Activated T-helper 9 cell treated with anti-CD3 and anti-CD28 coated beads, Interleukin-2, amount 50 U/mL, for 16 hours (primary cell): ENCODE measurements at places on chromosomes 3 and 15.

GRCh38 chr15:91444656-91445055, 344.6 kb downstream of the SV2B start:
- DNase-seq, result no peak

- DNase-seq, result no peak
These were observed 106.8 kb downstream of the MBNL1 start for GRCh38 chr3:152375546-152375945.

- no peak for DNase-seq
These were observed 848.8 kb upstream of the GBE1 start for GRCh38 chr3:82610236-82610635.

GRCh38 chr3:123833398-123833785, 50.7 kb downstream of the MYLK start:
- no peak for DNase-seq

- no peak for DNase-seq
These were observed 213.2 kb upstream of the ARRDC4 start for GRCh38 chr15:97747342-97747741.

DNA sequence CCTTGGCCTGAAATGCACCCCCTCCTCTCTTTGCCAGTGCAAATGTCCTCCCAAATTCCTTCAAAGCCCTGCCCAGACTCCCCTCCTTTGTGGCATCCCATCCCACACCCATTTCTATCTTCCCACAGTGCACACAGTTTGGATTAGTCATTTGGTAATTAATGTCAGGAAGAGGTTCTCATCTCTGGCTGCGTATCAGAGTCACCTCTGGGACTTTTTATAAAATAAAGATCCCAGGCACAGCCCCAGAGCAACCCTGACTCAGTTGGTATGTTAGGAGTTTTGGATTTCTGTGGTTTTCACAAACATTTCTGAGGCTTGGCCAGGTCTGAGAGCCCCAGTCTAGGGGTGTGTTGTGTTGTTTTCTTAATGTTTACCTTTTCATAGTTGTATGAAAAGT, 41.6 kb downstream of the C3orf20 start:
- DNase-seq, result no peak

- DNase-seq, result no peak
These were observed 9.8 kb upstream of the RPP14 start for GRCh38 chr3:58296269-58296668.

- no peak for DNase-seq
These were observed 247.0 kb downstream of the STXBP5L start for GRCh38 chr3:121155028-121155427.

GRCh38 chr3:48897460-48898376, 964 bp downstream of the SLC25A20 start:
- no peak for DNase-seq

GRCh38 chr15:80783260-80783659, 4.1 kb downstream of the CEMIP start:
- no peak for DNase-seq

DNA sequence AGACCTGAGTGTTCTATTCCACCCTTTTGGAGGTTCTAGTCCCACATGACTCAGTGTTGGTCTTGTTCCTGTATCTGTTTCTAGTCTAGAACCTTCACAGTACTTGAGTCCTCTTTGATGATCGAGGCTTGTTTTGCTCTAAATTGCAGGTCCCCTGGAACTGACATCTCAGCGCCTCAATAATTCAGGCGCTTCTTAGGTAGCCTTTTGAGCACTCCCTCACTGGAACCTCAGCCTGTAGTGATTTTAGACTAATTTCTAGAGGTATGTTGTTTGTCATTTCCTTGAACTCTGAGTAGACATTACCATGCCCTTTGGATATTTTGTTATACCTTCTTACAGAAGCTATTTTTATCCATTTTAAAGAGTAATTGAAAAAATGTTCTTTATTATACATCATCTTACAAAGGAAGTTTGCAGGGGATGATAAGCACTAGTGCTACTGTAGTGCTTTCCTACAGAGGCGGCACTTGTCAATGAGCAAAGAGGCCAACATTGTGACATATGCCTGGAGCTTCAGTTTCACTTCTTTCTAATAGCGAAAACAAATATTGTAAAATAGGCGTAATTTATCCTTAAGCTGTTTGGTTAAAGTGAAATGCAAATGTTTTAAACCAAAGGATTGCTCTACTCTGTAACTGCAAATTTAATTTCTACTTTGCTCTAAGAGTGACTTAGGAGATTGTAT, 75.7 kb downstream of the EFL1 start:
- no peak for DNase-seq

- no peak for DNase-seq
These were observed 130.9 kb downstream of the IL1RAP start for GRCh38 chr3:190644766-190645165.

GRCh38 chr3:171393032-171393744, 67.0 kb downstream of the TNIK start:
- no peak for DNase-seq

GRCh38 chr3:2921903-2922302, 188.3 kb downstream of the IL5RA start:
- DNase-seq, result no peak

DNA sequence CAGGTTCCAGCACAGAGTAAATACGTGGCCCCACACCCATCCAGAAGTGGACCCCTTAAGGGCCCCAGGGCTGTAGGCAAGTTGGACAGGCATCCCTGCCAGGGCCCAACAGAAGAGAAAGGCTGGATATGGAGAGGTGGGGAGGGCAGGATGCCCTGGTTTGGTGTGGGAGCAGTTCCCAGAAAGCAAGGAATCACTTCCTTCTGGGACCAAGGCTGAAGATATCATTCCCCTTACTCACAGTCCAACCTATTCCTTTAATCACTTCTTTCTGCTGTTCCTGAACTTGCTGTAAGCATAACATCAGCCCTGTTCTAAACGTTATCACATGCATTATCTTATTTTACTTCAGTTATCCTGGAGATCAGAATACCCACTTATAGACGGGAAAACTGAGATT, 6.1 kb upstream of the MESP2 start:
- no peak for DNase-seq

DNA sequence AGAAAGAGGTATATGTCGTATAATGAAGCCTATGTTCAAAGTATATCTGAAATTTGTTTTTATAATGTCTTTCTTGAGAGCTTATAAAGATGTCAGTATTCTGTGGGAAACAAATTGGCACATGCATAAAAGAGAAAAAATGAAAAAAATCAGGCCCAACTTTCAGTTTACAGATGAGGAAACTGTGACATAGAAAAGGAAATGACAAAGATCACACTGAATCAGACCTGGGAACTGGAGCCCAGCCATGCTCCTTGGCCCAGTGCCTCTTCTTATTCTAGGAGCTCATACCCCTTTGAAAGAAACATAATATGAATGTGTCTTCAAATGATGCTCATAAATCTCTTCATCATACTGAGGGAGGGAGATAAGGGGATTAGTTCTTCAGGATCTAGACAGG, 48.4 kb downstream of the TMEM44 start:
- DNase-seq, result no peak

DNA sequence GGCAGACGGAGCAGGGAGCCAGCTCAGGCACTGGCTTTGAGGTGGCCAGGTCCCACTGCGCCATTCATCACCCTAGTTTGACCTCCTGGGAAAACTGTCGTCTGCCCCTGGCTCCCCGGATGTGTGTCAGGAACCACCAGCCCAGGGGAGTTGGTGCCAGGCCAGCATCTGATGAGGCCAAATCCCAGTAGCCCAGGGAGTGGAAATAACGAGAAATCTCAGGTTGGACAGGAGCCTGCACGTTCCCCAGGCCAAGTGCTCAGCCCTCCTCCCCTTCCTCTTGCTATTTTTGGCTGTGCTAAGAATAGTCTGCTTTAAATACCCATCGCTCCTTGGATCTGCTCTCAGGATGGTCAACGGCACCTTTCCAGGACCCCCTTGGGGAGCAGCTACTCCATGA, 93.1 kb upstream of the RPL32 start:
- DNase-seq, result no peak

DNA sequence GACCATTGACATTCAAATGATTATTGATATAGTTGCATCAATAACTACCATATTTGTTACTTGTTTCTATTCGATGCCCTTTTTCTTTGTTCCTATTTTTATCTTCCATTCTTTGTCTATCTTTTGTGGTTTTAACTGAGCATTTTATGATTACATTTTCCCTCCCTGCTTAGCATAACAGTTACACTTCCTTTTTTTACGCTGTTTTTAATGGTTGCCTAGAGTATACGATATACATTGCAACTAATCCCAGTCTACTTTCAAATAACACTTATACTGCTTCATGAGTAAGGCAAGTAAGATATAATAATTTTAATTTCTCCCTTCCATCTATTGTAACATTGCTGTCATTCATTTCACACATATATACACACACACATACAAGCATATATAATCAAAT, 26.3 kb downstream of the COL6A6 start:
- no peak for DNase-seq

- DNase-seq, result no peak
These were observed 299.8 kb upstream of the GOLIM4 start for GRCh38 chr3:168395551-168395950.

DNA sequence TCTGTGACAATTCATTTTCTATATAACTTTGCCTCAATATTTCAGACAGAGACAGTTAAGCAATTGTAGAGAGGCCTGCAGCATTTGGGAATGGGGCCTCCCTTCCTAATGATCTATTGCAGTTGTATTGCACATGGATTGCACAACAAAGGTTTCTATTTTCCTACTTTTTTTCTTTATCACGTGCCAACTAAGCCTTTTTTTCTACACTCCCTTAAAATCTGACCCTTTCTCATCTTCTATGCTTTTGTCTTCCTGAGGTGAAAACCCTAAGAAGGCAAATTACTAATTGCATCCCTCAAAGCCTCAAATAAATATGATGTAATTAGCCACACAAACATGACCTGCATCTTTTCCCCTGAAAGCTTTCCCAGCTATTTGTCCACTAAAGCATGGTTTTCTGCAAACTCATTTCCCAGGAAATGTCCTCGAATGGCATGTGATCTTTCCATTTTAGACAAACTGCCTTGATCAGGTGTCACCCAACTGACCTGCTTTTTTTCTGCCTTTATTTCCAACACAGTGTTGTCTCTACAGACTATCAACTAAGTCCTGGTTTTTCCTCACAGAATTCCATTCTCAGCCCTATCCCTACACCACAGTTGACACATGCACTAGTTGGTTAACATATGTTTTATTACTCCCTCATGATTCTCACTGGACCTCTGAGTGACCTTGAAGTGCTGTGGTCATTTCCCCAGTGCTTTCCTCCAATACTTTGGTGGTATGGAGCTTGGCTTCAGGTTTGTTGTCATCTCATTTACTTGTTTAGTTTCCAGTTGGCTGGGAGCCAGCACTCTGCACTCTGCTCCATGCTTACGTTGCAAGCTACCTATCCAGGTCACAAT, 31.9 kb upstream of the TSC22D2 start:
- DNase-seq, result no peak

DNA sequence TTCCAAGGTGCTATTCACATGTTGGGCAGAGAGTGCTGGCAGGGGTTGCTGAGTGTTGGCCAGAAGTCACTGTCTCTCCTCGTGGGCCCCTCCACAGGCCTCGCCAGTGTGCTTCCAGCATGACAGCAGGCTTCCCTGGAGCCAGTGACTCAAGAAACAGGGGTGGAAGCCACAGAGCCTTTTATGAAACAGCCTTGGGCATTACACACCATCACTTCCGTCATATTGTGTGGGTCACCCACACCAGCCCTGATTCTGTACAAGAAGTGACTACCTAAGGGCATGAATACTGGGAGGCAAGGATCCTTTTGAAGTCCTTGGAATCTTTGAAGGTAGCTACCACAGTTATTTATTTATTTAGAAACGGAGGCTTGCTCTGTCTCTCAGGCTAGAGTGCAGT, 177.6 kb upstream of the UBE3A start:
- no peak for DNase-seq

DNA sequence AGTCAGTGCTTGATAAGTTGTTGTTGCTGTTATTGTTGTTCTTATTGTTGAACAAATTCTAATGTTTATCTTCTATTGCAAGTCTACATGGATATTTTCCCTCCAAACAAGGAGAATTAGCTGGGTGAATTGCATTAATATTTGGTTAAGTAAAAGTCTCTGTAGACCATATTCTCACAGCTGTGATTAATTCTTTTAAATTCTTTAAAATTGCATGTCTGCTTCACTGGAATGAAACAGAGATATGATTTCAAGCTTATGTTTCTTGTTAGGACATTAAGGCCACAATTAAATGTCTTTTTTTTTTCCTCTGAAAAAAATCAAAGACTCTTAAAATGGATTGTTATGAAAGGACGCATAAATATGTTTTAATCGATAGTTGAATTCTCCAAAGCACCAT, 153.4 kb downstream of the EBLN2 start:
- no peak for DNase-seq

DNA sequence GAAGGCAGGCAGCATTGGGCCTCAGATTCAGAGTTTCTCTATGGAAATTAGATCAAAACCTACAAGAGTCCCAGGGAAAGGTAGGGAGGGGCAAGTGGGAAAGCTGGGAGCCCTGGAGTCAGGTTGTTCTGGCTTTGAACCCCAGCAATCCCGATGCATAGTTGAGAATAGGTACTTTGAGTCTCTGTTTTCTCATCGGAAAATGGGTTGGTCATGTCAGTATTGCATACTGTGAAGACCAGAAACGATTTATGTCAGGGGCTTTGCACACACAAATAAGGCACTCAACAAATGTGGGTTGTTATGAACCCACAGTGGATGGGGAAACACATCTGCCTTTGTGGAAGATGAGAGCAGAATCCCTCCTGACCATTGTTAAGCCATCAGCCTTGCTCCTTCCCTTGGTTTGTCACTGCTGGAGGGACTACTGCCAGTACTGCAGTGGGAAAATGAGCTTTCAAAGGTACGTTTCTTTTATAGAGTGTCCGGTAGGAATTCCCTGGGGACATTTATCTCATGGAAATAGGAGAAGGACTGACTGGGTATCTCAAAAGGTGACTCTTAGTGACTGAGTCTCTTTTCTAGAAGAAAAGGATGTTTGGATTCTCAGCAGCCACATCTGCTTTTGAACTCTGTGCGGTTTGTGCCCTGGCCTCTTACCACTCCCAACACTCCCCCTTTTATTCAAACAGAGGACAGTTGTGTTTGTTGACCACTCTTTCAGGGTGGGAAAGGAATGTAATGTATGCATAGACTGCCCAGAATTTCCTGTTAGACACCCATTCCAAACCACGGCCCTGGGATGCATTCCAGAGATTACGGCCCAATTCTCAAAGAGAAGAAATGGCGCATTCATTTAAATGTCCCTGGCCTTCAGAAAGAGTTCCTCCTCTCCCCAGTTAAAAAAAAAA, 54.6 kb upstream of the VILL start:
- no peak for DNase-seq

DNA sequence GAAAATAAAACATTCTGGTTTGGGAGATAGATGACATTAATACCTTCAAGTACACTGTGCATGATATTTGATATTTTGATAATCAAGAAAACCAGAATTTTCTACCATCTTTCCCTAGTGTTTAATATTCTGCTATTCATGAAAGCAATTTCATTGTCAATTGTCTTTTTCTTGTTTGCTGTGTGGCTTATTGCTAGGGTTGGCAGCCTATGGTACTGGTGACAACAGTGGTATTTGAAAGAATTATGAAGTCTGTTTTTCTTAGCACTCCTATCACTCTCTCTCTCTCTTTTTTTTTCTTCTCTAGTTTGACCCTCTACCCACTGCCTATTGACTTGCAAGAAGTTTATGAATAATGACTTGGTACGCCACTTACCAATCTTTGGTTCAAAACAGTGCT, 15.4 kb downstream of the RNF13 start:
- no peak for DNase-seq
